ENCODE measurements at places on chromosomes 1 and 21.

DNA sequence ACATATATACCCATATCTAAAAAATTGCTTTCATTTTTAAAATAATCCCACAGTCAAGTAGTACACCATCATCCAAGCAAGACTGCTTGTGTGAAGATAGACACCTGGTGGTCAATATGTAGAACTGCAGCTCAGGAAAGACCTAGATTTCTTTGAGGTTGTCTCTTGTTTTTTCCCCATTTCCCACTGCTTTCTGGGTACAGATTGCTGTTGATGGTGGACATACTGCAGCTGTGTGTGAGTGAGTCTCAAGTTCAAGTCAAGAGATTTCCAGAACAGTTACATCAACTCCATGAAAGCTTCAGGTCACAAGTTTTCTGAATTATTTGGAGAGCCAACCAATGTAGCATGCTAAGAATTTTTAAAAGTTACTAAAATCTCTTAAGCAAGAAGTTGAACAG, 306.4 kb downstream of the DUSP10 start:
- DNase-seq, result no peak

DNA sequence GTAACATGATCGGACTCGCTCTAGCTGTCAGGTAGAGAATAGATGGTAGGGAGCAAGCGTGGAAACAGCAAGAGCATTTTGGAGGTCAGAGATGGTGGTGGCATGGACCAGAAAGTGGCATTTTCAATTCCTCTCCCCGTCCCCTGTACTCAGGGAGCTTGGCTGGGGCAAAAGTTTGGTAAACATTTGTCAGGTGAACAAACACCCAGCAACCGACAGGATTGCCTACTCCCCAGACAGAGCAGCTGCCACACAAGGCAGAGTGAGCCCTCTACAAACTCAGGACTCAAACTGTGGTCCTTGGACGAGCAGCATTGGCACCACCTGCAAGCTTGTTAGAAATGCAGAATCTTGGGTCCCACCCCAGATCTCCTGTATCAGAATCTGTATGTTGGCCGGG, 14.3 kb downstream of the PTAFR start:
- DNase-seq, result no peak

DNA sequence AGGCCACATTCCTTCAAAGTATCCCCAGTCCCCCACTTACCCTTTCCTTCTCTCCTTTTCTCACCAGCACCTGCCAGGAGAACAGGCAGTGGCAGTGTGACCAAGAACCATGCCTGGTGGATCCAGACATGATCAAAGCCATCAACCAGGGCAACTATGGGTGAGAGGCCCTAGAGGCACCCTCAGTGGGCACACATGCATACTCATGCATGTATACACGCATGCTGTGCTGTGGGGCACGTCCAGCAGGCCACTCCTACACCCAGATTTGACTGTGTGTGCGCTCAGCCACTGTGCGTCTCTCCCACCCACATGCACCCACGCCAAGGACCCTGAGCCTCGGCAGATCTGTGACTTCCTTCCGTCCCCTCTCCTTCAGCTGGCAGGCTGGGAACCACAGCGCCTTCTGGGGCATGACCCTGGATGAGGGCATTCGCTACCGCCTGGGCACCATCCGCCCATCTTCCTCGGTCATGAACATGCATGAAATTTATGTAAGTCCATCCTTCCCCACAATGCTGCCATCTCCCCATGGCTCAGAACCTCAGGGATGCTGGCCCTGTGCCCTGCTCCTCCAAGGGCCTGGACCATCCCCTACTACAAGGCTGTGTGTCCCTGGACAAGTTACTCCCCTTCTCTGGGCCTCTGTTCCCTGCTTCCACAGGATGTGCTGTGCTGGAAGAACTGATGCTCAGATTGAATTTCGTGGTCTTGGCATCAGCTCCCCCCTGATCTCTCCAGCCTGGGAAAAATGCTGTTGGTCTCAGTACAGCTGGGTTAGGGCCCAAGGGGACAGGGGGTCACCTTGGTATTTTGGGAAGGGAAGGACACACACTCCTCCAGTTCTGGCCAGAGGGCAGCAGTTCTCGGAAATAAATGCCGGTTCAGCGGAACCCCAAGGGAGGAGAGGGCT, 7.0 kb downstream of the TINAGL1 start:
- no peak for DNase-seq

DNA sequence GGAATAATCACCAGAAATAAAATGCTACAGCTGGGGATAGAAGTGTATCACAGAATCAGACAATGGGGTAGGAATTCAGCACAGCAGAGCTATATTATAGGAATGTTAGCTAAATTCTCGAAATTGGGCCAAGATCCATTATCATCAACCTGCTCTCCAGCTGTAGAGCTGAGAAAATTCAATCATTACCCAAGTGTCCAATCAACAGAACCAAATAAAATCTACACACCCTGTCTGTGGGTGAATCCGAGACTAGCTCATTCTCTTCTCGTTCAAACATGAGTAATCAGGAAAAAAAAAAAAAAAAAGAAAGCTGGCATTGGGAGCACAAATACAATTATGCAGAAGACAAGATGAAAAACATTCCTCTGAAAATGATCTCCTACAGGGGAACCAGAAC, 119.2 kb downstream of the CDC7 start:
- DNase-seq, result no peak

- DNase-seq, result no peak
These were observed 52.7 kb downstream of the TRMT1L start for GRCh38 chr1:185104083-185104482.

GRCh38 chr1:161037661-161038522, 872 bp downstream of the TSTD1 start:
- DNase-seq, result no peak

DNA sequence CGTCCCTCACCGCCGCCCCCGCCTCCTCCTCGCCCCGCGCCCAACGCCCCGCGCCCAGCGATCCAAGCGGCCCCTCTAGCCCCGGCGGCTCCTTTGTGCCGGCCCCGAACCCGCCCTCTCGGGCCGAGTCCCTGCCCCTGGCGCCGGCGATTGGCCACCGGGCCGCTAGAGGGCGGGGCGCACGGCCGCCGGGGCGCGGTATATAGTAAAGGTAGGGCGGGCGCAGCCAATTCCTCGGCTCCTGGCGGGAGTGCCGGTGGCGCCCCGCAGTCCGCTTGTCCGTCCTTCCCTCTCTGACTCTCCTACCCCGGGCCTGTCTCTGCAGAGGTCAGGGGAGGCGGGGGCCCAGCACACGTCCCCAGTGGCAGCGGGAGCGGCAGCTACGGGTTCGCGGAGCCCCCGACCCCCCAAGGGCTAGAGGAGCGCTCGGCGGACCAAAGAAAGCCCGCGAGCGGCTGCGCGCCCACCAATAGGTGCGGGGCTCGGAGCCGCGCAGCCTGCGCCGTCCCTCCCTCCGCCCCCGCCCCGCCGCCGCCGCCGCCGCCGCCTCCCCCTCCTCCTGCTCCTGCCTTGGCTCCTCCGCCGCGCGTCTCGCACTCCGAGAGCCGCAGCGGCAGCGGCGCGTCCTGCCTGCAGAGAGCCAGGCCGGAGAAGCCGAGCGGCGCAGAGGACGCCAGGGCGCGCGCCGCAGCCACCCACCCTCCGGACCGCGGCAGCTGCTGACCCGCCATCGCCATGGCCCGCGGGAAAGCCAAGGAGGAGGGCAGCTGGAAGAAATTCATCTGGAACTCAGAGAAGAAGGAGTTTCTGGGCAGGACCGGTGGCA, at the start of gene ATP1B1:
TSS of gene ATP1B1 (plus strand) at position 596 of the 826 bp plus-strand sequence. CDS start at position 736, 140 bp downstream.
- peak; percentile 68 for DNase-seq

DNA sequence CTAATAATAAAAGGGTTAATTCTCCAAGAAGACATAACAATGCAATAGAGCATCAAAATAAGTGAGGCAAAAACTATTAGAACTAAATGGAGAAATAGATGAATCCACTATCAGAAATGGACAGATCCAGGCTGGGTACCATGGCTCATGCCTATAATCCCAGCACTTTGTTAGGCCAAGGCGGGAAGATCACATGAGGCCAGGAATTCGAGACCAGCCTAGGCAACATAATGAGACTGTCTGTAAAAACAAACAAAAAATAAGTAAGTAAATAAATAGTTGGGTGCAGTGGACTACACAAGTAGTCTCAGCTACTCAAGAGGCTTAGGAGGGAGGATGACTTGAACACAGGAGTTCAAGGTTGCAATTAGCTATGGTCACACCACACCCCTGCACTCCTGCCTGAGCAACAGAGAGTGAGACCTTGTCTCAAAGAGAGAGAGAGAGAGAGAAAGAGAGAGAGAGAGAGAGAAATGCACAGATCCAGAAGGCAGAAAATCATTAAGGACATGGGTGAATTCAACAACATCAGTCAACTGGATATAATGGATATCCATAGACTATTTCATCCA, 12.3 kb downstream of the FRRS1 start:
- DNase-seq, result no peak

- no peak for DNase-seq
These were observed 24.5 kb upstream of the TSPAN2 start for GRCh38 chr1:115113766-115114165.

DNA sequence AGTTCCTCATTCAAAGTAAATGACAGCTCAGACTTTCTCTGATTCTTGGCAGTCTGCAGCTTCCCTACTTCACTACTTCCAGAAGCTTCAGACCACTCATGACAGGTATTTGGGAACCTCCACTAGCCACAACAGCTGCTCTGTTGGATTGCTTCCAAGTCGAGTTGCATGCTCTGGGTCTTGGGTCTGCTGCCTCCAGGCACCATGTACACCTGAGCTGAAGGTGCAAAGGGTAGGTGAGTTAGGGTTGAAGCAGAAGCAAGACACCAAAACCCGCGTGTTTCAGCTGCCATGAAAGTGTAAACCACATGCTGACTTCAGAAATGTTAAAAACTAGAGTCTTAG, 62.7 kb downstream of the ZNF684 start:
- DNase-seq, result no peak

DNA sequence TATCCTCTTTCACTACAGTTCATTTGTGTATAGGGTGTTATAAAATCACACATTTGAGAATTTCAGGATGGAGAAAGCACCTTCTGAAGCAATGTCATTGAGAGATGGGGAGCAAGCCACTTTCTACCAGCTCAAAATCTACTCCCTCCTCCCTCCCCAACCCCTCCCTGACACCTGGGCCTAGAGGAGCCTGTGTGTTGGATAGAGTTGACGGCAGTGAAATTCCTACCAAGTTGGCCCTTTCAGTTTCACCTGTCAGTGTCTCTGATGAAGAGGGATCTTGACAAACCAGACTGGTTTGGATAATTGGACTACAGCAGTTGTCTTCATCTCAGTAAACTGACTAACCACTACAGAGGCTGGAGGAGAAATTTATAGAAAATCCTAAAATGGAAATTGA, 125.0 kb upstream of the HOOK1 start:
- no peak for DNase-seq

DNA sequence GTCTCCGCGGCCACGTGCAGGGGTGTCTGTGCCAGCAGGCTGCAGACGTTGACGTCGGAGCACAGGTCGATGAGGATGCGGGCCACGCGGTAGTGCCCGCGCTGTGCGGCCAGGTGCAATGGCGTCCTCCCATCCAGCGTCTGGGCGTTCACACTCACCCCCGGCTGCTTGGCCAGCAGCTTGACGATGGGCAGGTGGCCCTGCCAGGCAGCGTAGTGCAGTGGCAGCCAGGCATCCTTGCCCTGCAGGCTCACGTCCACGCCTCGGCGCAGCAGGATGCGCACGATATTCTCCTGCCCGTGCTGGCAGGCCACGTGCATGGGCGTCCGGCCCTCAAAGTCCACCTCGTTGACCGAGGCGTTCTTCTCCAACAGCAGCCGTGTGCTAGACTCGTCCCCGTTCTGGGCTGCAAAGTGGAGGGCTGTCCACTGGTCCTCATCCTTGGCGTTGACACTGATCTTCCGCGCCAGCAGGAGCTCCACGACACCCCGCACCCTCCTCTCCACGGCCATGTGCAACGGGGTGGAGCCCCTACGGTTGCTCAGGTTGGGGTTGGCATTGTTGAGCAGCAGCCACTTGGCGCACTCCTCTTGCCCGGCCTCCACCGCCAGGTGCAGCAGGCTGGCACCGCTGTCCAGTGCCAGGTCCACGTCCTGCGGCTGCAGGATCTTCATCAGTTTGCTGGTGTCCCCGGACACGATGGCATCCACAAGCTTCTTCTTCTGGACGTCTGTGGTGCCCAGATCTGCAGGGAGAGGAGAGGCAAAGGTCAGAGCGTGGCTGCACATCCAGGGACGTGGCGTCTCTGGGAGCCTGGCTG, 25.4 kb downstream of the RIPK4 start:
- no peak for DNase-seq

- DNase-seq, result no peak
These were observed 600.6 kb downstream of the PTPRU start for GRCh38 chr1:29836651-29837646.

- DNase-seq, result peak; percentile 20
These were observed at the start of gene VWA1 for GRCh38 chr1:1435106-1435903. VWA1 (plus strand) TSS chr1:1435690; CDS start chr1:1435749, 59 bp downstream.

DNA sequence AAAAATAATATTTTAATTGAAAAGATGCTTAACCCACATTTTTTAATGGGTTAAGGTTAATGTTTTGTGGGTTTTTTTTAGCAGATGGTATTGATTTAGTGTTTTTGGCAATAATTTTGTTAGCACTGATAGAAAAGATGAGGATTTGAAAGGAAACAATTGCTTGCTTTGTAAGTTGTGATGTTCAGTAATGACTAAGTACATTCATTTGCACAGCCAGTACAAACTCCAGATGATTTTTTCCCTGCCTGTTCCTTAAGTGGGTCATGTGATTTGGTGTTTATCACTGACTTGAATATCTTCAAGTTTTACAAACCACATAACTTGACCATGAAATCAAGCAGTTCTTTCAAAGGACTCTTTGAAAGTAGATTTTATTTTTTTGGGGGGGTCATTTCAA, 15.0 kb downstream of the DISP1 start:
- no peak for DNase-seq

DNA sequence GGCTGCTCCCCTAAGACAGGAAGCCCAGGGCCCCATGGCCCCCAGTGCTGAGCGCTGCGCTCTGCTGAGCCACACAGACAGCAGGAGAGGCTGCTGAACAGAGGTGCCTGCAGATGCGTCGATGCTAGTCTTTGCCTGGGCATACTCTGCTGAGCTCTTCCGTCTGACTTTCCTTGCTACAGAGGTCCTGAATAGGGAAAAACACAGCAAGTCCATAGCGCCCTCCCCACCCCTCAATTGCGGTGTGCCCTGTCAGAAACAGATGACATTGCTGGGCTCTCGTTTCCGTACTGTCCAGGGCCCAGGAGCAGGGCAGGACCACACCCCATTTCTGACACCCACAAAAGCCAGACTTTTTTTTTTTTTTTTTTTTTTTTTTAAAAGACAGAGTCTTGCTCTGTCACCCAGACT, 252.5 kb downstream of the SDCCAG8 start:
- no peak for DNase-seq

DNA sequence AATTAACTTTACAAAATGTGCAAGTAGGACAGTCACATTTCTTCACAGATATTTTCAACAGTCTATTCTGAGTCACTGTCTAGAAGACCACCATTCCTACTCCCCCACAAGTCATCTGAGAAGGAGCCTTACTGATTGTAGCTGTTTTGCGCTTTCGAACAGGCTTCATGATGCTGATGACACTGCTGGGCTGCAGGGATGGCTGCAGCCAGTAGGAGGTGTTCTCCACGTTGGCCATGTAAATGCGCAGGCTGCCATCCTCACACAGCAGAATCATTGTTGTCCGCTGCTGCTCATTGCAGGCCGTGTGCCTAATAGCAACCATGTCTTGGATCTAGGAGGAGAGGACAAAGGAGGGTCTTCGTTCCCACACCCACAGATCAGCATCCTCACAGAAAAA, 56.9 kb downstream of the UBR4 start:
- DNase-seq, result no peak

GRCh38 chr1:153642161-153642560, 8.3 kb downstream of the CHTOP start:
- DNase-seq, result no peak
